ENCODE measurements at places on chromosomes 3 and 15.

GRCh38 chr3:146818866-146819265 lies 213.7 kb upstream of the PLSCR5 start:
- no peak for DNase-seq

GRCh38 chr15:69025320-69025719 lies 10.8 kb downstream of the NOX5 start:
- no peak for DNase-seq

- no peak for DNase-seq
These were observed 244.0 kb upstream of the TBC1D5 start for GRCh38 chr3:17986348-17986816.

DNA sequence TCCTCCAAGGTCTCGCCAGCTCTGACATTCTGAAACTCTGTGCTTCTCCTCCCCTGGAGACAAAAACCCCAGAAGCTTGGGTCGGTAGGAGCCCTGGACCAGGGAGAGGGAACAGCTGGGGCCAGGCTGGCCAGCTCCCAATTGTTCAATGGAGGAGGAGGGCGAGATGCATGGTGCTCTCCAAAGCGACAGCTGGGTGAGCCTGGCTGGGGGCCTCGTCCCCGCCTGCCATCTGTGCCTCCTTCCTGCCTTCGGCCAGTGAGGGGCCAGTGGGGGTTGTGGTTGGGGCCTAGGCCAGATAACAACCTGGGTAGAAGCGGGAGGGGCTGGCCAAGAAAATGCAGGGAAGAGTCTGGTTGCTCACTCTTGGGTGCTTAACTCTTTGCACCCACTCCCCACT lies 79.4 kb downstream of the CORO2B start:
- no peak for DNase-seq

DNA sequence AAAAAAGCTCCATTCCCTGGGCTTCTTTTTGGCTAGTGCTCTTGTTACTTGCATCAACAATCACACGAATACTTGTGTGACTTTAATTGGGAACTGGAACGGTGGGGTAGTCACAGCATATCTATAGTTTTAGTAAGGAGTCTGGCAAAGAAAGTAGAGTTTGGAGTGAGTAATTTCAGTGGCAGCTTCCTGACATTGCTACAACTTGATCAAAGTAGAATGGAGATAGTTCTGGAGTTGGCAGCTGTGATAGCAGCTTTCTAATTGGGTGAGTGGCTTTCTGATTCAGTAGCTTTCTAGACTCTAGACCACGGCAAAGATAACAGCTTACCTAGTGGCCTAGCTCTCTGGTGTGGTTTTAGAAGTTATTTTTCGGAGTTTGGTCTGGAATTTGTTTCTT lies 475.0 kb downstream of the TUSC7 start:
- no peak for DNase-seq

DNA sequence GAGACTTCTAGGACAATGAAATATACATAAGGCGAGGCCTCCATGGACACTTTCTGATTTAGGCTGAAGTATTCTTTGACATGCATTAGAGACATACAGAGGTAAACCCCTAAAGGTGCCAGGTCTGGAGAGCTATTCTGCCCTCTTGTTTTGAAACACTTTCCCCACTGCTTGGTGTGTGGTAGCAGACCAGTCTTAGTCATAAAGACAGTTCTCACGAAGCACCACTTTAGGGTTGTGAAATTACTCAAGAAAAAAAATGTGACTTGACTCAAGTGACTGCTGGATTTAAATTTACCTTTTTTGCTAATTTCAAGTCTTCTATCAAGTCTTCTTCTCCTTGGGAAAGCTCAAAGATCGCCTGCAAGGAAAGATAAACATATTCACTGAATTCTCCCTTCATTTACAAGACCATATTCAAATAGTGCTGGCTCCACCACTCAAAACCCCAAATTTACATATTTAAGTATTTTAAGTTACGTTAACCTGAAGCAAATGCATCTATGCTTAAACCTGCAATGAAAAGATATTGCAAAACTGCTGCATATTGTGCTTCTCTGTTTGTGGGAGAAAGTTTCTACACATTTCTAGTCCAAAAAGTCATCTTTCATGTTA lies 48.4 kb downstream of the ARHGEF3 start:
- DNase-seq: no peak

DNA sequence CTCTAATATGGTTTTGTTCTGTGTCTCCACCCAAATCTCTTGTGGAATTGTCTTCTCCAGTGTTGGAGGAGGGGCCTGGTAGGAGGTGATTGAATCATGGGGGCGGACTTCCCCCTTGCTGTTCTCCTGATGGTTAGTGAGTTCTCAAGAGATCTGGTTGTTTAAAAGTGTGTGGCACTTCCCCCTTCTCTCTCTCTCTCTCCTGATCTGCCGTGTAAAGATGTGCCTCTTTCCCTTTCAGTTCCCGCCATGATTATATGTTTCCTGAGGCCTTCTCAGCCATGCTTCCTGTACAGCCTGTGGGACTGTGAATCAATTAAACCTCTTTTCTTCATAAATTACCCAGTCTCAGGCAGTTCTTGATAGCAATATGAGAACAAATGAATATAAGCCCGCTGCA lies 33.1 kb downstream of the RETNLB start:
- no peak for DNase-seq

DNA sequence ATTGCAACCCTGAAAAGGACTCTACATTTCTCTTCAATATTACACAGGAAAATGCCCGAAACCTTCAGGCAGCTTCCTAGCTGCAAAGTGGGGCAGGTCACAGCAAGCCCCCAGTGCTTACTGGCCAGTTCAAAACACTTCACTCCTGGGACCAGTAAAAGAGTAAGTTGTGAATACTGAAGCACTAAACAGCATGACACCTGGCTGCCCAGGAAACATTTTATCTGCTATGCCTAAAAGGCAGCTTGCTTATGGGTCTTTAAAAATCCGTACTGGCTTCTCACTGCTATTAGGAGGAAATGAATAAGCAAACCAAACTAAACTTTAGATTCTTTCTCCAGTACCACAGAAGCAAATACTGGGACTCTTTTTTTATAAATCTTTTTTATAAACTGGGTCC lies 457.9 kb upstream of the ALCAM start:
- DNase-seq: no peak

DNA sequence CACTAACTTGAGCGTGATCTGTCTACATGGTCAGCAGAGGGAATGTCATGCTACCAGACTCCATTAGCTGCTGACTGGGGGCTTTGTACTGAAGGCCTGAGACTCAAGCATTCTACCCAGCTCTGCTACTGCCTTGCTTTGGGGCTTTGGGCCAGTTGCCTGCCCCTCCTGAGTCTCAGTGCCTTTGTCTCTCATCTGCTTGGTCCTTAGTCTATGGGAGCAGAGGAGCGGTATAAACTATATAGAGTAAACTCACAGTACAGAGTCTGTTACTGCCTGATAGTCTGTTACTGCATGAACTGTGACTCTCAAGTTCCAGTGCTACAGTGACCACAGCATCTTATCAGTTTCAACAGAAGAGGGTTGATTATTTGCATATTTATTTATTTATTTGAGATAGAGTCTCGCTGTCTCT lies 38.5 kb upstream of the C15orf39 start:
- DNase-seq: no peak

DNA sequence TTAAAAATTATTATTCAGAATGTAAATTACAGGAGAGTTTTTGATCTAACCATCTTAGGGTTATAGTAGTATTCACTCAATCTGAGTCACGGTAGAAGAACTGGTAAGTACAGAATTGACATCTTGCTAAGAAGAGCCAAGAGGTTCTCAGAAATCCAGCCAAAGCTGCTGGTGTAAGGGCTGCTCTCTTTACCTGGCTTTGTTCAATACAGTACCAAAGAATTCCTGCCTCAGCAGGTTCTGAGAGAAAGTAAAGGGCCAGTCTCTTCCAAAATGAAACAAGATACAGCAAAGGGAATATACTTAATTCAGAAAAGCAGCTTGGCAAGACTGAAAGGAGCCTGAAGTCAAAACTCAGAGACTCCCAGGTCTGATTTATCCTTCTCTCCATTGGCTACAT lies 193.1 kb downstream of the TNIK start:
- no peak for DNase-seq

GRCh38 chr15:96115642-96116041 lies 214.9 kb upstream of the NR2F2 start:
- DNase-seq: no peak

GRCh38 chr3:50121072-50122032 lies 32.6 kb downstream of the RBM5 start:
- DNase-seq: peak; percentile 41

GRCh38 chr15:101210466-101210865 lies 41.4 kb downstream of the CHSY1 start:
- no peak for DNase-seq

DNA sequence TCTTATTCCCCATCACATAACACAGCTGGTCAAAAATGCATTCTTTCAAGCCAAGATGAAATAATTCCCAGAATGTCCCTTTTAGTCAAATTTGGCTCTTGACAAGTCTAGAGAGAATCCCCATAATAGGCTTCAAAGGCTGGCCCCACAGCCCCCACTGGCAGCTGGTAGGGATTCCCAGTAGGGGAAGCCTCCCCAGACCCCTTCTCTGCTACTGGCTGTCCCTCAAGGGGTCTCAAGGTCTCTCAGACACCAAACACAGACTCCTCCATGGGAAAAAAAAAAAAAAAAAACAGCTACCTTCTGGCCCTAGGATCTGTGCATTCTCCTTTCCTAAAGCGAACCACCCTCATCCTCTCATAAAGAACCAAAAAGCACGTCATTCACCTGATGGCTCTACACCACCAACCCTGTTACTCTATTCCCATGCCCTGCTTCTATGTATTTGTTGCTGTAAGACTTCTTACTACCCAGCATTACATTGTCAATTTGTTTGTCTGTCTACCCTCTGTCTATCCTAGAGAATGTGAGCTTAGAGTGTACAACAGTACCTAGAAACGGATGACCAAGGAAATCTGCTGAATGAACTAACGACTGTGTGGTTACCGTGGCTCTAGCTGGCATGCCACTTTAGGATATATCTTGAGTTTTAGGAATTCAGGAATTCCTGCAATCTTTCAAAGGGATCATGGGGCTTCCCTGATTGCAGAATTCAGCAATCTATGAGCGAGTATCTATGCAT lies 164.1 kb upstream of the NSMCE3 start:
- no peak for DNase-seq

DNA sequence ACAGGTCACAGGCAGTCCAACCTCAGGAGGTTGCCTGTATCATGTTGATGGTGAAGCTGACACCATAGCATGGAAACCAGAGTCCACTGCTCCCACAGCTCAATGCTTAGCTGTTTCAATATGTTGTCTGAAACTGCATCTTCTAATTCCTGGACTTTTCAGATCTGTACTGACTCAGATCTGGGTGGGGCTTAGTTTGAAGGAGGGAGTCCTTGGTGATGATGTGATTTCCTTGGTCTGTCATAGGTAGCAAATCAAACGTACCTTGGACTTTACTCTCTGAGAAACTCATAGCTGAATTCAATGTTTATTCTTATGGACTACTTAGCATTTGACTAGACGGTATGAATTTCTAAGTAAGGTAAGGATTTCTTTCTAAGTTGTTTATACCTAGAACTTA lies at the start of gene HHLA2:
HHLA2 (plus strand) TSS at position 310 of the 400 bp plus-strand sequence. CDS start 55,266 bp downstream, outside the sequence.
- no peak for DNase-seq

- DNase-seq: no peak
These were observed 215.9 kb upstream of the STAC start for GRCh38 chr3:36164400-36164799.

DNA sequence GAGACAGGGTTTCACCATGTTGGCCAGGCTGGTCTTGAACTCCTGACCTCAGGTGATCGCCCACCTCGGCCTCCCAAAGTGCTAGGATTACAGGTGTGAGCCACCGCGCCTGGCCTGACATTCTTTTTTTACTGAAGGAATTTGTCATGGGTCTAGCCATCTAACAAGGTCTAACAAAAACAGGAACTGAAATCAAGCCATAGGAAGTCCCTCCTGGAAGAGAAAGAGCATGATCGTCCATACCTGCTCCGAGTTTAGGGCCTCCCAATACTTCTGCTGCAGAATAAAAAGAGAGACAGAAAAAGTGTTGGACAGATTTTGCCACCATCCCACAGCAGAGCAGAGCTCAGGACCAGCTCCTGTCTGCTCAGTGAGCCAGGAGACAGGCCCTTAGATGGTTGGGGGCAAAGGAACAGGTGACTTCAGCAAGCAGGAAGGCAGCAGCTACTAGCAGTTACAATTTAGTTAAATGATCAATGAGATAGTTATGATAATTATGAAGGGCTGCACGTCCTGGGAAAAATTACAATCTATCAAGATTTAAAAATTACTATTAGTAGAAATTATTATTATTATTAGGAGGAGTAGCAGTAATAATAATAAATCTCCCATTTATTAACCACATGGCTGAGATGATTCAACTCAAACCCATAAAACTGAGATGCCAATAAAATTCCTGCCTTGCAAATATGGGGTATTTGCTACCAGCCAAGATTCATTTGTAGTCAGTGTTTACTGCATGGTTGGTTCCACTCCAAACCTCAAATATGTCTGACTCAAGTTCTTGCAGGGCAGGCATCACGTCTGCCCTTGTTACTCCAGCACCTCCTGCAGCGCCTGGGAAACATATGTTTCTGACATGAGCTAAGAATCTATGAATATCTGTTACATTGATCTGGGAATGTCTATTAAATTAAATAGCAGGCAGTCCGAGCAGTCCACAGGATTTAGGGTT lies 40.1 kb downstream of the TMEM44 start:
- no peak for DNase-seq

GRCh38 chr3:102756706-102757105 lies 321.9 kb downstream of the ZPLD1 start:
- DNase-seq: no peak

DNA sequence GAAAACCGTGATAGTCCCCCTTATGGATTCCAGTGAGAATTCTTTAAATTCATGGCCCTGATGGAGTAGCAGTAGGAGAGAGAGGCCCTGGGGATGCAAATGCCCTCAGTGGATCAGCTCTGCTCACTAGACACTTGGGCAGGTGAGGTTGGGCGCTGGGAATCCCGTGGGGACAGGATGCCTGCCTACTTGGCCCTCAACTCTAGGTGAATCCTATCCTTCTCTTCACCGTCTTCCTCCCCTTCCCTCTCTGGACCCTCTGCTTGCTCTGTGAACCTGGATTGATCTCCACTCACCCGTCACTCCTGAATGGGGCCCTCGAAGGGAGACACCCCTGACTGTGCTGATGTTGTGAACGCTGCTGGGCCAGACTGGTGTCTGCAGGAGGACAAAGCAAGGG lies 77.4 kb downstream of the SEC22A start:
- DNase-seq: no peak

- DNase-seq: no peak
These were observed 132.2 kb downstream of the ATP10A start for GRCh38 chr15:25730918-25731317.

- no peak for DNase-seq
These were observed 185.3 kb upstream of the NECTIN3 start for GRCh38 chr3:110886222-110886893.

Data from central memory CD8-positive, alpha-beta T cell (primary cell).